ENCODE measurements at places on chromosomes 4 and X.

DNA sequence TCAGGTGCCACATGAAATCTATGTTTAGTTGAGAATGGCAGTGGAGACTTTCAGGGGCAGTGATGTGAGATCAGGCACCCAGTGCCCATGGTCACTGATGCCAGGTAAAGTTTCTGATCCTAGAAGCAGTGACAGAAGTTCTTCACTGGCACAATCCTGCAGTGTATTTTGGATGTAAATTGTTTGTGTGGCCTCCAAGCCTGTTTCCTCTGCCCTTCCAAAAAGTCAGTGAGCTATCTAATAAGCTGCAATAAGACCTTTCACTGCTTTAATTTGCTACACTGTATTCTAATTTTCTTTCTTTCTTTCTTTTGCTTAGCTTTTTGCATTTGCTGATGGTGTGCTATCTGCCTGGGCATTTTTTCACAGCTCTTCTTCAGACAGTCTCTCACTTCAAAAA lies 1348.6 kb downstream of the ADGRL3 start:
- DNase-seq = no peak

DNA sequence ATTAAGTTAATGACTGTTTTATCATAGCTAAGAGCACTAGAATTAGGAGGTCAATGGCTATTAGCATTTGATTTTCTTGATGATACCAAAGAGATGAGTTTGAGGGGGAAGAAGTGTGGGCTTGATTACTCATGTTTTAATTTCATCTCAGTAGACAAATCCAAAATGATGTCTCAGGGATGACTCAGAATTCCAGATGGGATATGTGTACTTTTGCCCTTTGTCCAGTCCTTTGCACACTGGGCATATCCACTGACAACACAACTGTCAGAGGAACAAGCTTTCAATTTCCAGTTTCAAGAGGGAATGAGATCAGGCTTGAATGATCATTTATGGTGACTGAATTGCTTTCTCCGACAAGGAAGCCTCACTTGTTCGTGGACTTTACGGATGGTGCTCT lies 325.3 kb upstream of the FTHL17 start:
- DNase-seq = no peak

GRCh38 chrX:67780694-67781109 lies 236.9 kb downstream of the AR start:
- DNase-seq = peak; percentile 44

DNA sequence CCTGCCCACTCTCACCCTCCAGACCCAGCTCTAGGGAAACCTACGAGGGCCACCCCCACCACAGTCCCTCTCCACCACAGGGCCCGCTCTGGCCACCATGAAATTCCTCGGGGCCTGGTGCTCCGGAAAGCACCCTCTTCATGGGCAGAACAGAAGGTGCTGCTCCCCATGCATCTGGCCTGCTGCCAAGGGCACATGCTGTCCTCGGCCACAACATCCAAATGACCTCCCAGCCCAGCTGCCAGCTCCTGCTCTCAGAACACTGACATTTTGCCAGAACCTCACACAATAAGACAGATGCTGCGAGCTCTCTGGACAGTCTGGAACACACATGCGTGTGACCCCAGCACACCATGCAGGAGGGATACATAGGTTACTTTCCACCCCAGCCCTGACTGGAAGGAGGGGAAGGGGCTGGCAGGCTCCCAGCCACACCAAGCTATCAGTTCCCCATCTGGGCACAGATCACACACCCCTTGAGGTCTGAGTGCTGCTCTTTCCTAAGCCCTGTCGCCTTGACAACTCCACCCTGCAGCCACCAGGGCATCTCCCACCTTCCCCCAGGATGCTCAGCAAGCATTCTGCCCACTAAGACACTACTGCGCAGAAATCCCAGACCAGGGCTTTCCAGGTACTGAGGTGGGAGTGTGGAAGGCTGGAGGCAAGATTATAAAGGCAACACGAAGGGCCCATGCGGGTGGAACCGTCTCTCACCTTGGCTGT lies 5.8 kb downstream of the CCNQ start:
- DNase-seq = no peak

DNA sequence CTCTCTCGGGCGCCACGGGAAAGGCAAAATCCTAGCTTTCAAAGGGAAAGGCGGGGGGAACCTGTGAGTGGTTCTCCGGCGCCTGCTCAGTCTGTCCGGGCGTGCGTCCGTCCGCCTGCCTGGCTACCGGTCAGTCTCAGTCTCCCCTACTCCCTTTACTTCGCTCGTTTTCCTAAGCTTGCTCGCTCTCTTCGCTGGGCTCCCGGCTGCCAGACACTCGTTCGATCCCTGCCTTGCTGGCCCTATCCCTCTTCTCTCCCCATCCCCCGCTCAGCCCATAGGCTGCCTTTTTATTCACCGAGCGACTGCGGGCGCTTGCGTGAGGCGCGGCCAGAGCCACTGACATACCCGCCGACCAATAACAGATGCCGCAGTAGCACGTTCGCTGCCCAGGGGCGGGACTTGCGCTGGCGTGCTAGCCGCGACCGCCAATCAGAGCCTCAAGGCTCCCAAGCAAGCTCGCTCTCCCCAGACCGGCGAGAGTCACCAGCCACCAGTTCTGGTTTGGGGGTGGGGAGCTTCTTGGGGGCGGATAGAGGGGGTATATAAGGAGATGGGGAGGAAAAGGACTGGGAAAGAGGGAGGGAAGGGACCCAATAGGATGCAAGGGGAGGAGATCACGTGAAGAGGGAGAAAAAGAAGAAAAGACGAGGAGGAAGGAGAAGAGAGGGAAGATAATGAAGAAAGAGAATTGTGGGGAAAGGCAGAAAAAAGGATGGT lies 30.0 kb downstream of the ARHGEF9 start:
- peak; percentile 79 for DNase-seq

GRCh38 chrX:67604979-67605703 lies 61.3 kb downstream of the AR start:
- no peak for DNase-seq

GRCh38 chrX:5971300-5971699 lies 257.4 kb downstream of the NLGN4X start:
- DNase-seq = no peak

DNA sequence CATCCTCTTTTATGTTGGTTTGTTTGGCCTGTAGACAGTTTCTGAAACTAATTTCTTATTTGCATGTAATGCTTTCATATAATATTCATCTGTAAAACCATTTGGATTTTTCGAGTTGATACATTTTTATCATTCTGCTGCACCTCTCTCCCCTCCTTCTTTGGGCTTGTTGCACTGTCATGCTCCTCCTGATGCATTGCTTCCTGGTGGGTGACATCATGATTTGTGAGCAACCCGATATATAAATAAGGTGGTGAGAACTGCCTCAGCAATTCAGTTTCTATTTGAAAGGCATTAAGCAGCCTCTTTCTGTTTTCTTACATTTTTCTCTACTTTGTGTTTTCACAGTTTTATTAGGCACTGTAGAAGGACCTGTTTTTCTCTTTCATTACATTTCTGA lies 515.7 kb downstream of the RPA4 start:
- DNase-seq = no peak

GRCh38 chr4:139275281-139275735 lies 4.7 kb downstream of the MGARP start:
- DNase-seq = no peak

- no peak for DNase-seq
Observed at GRCh38 chr4:1646690-1647089, 37.4 kb downstream of the FAM53A start.

- no peak for DNase-seq
Observed at GRCh38 chrX:20571611-20572010, 304.9 kb upstream of the RPS6KA3 start.

DNA sequence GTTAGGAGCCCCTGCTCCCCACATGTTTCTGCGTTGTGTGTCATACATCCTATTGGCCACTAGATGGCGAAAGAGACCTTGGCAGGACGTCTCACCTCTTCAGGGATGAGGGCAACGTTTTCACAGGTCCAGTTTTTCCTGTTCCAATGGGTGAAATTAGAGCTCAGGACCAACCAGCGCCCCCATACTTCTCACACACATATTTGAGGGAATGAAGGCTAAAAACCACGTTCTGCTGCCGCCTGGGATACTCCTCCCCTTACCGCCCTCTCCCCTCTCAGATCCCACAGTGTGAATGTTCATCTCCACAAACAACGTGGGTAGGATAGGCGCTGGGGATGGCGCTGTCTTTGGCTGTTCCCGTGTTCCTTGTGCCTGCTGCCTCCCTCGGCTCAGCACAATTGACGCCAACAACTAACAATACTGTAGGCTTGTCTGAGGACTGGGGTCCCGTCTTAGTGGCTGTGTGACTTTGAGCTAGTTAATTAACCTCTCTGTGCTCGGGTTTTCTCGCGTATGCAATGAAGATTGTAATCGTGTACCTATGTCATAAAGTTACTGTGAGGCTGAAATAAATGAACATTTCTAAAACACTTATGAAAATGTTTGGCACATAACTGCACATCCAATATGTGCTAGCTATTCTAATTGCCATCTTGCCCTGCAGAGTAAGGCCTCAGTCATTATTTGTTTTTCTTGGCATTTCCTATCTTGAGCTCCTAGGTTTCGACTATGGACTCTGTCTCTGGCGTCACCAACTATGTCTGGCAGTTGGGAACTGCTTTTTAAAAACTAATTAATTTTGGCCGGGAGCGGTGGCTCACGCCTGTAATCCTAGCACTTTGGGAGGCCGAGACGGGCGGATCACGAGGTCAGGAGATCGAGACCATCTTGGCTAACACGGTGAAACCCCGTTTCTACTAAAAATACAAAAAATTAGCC lies 181.3 kb upstream of the STK26 start:
- no peak for DNase-seq

DNA sequence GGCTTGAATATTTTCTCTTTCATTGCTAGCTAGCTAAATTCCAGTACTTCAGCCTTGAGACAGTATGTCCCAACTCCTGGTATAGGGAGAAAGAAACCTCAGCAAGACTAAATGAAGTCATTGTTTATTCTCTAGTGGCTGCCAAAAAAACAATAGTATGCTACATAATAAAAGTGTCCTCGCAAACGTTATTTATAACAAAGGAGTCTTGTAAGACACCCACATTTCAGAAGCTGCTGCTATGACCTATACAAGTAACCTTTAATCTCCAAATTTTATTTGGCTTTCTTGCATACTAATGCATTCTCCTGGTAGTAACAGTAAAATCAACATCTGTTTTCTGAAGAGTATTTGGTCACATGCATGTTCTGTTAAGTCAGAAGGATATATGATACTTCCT lies 28.8 kb downstream of the NEK1 start:
- DNase-seq = no peak

- no peak for DNase-seq
Observed at GRCh38 chr4:189826657-189827056, 114.0 kb upstream of the FRG1 start.

GRCh38 chr4:158255727-158256324 lies 45.5 kb downstream of the TMEM144 start:
- DNase-seq = no peak

GRCh38 chr4:168794881-168795280 lies 215.2 kb downstream of the CBR4 start:
- DNase-seq = no peak

- no peak for DNase-seq
Observed at GRCh38 chr4:59565836-59566235, 1634.3 kb upstream of the ADGRL3 start.

DNA sequence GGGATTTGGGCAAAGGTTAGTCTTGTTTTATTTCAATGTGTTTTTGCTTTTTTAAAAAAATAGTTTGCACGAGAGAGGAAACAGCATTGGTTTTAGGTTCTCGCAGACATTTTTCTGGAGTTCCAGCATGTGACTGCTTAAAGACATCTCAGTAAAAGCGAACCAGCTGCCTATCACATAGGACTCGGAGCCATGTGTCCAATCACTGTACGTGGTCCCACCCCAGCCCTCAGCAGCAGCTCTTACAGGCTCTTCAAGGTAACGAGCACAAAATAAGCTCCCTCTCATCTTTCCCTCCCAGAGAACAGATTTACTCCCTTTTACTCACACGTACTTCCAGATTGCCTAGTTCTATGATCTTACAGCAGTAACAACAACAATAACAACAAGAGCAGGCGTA lies 68.7 kb downstream of the MCF2 start:
- DNase-seq = peak; percentile 21

GRCh38 chrX:49067285-49068120 lies 6.3 kb downstream of the PRAF2 start:
- DNase-seq = no peak

DNA sequence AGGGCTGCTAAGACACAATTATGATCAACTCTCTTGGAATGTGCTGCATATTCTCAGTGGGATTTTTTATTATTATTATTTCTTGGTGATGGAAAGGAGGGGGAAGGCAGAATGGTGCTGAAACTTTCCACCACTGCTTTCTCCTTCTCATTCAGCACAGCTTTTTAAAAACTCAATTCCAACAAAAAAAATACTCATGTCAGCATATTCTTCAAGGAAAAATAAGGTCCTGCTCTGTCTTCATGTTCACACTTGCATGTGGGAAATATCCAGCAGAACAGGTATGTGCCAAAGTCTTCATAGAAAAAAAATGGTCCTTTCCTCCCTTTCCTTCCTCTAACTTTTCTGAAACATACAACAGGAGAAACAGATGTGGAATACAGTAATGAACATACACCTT lies 144.0 kb upstream of the ADAMTS3 start:
- no peak for DNase-seq

- no peak for DNase-seq
Observed at GRCh38 chrX:84123585-84123984, 64.4 kb downstream of the RPS6KA6 start.

Data from retinal pigment epithelial cell (primary cell).